Endodermal cell (in vitro differentiated cells): ENCODE measurements at places on chromosomes 11 and 22. TPM values are rescaled to one million over a fixed set of nuclear protein-coding genes. Genes with fewer than 3 reads are reported as not detected.

Gene SSH3
- 18.9 to 39.2 TPM (median 39.1 TPM) in 3 replicates for total RNA-seq

DNA sequence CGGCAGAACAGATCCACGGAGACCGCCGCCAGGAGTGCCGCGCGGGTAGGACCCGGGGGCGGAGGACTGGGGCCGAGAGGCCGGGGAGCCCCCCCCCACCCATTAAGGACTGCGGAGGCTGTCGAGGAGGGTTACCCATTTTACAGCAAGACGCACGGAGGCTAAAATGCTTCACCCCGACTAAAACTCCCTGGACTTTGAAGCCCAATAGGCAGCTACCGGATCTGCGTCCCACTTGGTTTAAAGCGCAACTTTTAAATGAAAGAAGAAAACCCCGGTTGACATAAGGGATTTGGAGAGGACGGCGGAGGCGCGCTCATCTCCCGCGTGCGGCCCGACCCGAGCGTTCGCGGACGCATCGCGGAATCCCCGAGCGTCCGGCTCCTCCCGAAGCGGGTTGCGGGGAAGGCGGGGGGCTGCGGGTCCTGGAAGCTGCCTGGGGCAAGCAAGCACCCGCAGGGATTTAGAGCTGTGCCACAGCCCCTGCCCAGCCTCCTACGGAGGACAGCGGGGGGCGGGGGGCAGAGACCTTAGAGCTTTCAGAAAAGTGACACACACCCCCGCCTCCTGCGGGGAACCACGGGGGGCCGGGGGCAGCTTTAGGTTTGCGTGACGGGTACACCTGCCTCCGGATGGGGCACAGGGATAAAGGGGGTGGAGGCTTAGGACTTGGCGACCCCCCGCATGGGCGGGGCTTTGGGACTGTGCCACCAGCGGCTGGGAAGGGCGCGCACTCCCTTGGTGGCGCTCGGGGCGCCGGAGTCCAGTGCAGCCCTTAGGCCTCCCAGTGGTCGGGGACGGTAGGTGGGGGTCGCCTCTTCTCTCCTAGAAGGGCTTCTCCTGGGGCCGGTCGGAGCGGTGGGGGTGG lies 760 bp upstream of the CELSR1 start:
- no peak overlapping the region for H3K27ac ChIP-seq
- DNase-seq: peak; percentile 80
- H3K36me3 ChIP-seq: peaks cover 11% of the 10 kb centered on the region
- peaks cover 26% of the 10 kb centered on the region for H3K27me3 ChIP-seq

Gene LRP4
- total RNA-seq: 11.3 and 12.6 TPM in 2 replicates

GRCh38 chr11:126105022-126105747 lies 42.5 kb upstream of the CDON start:
- no peaks in the 10 kb centered on the region for H3K36me3 ChIP-seq
- no peak overlapping the region for H3K4me3 ChIP-seq
- peaks cover 2% of the 10 kb centered on the region for H3K4me1 ChIP-seq
- peak; percentile 52 for DNase-seq

Gene SIK2
- total RNA-seq: 13.2 to 21.5 TPM (median 17.4 TPM) in 3 replicates

Gene SYCE3
- 0.91 to 1.5 TPM (median 1.3 TPM) in 3 replicates for total RNA-seq

DNA sequence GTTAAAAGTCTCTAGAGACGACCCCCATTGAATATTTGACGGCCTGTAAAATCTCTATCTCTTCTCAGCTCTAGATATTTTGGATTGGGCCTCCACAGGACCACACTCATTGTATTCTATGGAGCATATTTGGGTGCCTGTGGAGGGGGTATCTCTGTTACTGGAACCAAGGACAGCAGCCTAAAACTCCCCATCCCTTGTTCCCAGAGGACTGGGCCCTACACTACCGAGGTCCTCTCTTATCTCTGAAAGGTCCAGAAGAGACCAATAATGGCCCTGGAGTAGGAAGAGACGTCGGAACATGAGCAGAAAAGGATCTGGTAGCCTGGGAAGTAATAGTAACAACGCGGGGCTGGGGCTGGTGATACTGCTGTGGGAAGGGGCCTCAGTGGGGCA lies 542 bp downstream of the HPS4 start:
- peak overlapping the region; percentile 100 for H3K4me3 ChIP-seq
- H3K4me1 ChIP-seq: peaks cover 3% of the 10 kb centered on the region
- no peaks in the 10 kb centered on the region for H3K27me3 ChIP-seq
- peak overlapping the region; percentile 75 for H3K27ac ChIP-seq
- peaks cover 17% of the 10 kb centered on the region for H3K36me3 ChIP-seq

DNA sequence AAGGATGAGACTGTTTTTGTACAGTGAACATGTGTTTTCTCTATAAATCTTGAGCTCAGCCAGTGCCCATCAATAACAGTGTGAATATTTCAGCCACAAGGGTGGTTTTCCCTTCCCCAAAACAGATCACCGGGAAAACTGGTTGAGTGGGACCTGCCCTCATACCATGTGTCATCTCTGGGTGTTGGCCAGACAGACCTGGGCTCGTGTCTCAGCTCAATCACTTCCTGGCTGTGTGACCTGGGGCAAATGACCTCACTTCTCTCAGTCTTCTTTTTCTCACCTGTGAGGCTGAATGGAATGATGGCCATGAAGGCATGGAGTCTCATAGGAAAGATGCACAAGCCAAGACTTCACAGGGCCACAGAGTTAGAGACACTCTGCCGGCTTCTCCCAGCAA lies 74.7 kb downstream of the COMMD9 start:
- no peak overlapping the region for H3K4me3 ChIP-seq
- H3K4me1 ChIP-seq: no peaks in the 10 kb centered on the region
- no peak for DNase-seq
- H3K36me3 ChIP-seq: no peaks in the 10 kb centered on the region
- H3K27me3 ChIP-seq: no peaks in the 10 kb centered on the region

Gene OR51I1
- not detected in 2 replicates for total RNA-seq

Gene GPR83
- 0.26 and 0.41 TPM in 2 replicates for total RNA-seq

GRCh38 chr22:48336339-48337060 lies 1491.2 kb downstream of the BRD1 start:
- H3K4me1 ChIP-seq: no peaks in the 10 kb centered on the region
- no peaks in the 10 kb centered on the region for H3K27me3 ChIP-seq
- DNase-seq: peak; percentile 31
- H3K27ac ChIP-seq: no peak overlapping the region

DNA sequence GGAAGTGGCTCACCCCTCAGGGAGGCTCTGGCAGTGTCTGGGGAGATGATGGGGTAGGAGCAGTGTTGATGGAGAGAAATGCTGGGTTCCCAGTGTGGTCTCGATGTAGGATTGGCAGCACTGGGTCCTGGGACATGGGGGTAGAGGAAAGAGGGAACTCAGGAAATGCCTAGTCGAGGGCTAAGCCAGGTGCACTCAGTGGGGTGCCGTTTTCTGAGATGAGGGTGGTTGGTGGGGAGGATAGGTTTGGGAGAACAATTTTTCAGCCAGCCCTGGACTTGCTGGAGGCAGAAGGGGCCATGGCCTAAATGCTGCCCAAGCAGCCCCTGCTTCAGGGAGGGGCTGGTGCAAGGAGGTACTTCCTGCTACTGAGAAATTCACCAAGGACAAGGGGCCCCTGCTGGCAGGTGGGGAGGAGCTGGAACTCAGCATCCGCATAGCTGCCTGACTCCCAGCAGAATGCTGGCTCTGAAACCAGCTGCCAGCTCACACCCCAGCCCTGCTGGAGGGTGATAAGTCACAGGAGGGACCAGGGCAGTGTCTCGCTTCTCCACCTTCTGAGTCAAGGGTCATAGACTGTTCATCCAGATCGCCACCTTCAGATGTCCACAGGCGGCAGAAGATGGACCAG lies 6.0 kb downstream of the CCDC157 start:
- DNase-seq: peak; percentile 88
- H3K36me3 ChIP-seq: peaks cover 8% of the 10 kb centered on the region
- H3K27me3 ChIP-seq: no peaks in the 10 kb centered on the region
- H3K4me3 ChIP-seq: no peak overlapping the region
- H3K27ac ChIP-seq: no peak overlapping the region
- peaks cover 5% of the 10 kb centered on the region for H3K4me1 ChIP-seq

DNA sequence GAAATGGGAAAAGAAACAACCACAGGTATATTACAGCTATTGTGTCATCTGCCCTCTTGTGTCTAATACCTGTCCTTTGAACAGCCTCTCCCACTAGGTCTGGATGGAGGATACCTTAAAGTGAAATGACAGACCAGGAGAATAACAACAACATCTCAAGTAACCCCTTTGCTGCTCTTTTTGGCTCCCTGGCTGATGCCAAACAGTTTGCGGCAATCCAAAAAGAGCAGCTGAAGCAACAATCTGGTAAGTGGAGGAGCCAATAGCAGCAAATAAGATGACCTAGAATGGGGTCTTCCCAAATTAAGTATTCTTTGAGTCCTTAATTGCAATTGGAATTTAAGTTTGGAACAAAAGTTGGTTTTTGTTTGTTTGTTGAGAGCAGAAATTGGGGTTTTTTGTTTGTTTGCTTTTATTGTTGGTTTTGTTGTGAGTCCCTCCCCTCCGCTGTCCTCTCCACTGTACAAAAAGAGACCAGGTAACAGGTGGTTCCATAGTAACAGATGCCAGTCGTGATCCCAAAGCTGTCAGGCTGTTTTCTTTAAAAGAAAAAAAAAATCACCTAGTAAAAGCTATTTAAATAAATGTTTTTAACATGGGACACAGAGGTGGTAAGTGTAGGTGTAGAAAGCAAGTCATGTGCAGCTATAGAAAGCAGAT lies 5.7 kb downstream of the UBE4A start:
- H3K27me3 ChIP-seq: no peaks in the 10 kb centered on the region
- no peak overlapping the region for H3K4me3 ChIP-seq
- no peak overlapping the region for H3K27ac ChIP-seq
- DNase-seq: no peak

- no peaks in the 10 kb centered on the region for H3K36me3 ChIP-seq
- no peak overlapping the region for H3K27ac ChIP-seq
- H3K4me1 ChIP-seq: no peaks in the 10 kb centered on the region
- DNase-seq: no peak
- H3K4me3 ChIP-seq: no peak overlapping the region
- no peaks in the 10 kb centered on the region for H3K27me3 ChIP-seq
Observed at GRCh38 chr11:35709376-35709775, 46.8 kb downstream of the TRIM44 start.

DNA sequence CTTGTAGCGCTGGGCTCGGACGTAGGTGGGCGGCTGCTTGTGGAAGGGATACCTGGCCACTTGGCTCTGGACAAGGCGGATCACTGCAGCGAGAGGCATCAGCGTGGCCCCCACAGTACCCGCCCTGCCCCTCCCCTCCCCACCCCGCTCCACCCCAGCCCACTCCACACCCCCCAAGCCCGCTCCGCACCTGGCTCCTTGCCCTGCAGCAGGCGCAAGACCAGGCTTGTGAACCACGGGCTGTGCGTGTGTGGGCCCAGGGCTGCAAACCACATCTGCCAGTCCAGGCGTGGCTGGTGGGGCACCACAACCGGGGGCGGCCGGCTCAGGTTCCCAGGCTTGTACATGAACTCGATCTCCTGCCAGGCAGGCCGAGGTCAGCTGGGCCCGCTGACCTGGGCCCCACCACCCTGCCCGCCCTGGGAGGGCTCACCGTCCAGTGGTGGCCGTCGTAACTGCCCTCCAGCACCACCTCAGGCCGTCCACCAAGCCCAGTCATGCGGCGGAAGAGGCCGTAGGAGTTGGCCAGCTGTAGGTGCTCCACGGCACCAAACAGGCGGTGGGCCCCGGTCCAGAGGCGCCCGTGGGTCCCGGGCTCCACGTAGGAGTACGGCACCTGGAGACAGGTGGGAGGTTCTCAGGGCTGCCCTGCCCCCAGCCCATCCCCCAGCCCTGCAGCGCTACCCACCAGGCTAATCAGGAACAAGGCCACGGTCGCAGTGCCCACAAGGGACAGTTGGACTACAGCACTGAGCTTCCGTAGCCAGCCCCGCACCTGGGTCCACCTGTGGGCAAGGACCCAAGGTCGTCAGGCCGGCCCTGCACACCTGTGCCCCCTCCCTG lies 2.9 kb downstream of the LMF2 start:
- no peak overlapping the region for H3K27ac ChIP-seq
- H3K36me3 ChIP-seq: peaks cover 15% of the 10 kb centered on the region
- no peaks in the 10 kb centered on the region for H3K27me3 ChIP-seq
- H3K4me3 ChIP-seq: no peak overlapping the region
- peaks cover 8% of the 10 kb centered on the region for H3K4me1 ChIP-seq

DNA sequence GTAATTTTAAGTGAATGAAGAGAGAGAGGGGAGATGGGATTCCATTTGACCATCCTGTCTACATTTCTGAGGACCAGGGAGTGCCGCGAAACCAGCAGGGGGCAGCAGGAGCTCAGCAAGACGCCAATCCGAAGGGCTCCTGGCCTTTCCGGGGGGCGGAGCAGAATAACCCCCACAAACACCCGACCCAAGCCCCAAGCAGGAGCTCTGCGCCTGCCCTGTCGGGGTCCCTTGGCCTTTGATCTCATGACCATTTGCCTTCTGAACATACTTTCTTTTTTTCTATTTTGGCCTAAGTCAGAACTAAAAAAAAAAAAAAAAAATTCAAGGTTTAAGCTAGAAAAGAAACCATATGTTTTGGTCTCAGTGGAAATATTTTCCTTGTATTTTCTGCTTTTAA lies 21.9 kb upstream of the SCN2B start:
- H3K36me3 ChIP-seq: no peaks in the 10 kb centered on the region
- H3K27me3 ChIP-seq: peaks cover 20% of the 10 kb centered on the region
- H3K27ac ChIP-seq: no peak overlapping the region

DNA sequence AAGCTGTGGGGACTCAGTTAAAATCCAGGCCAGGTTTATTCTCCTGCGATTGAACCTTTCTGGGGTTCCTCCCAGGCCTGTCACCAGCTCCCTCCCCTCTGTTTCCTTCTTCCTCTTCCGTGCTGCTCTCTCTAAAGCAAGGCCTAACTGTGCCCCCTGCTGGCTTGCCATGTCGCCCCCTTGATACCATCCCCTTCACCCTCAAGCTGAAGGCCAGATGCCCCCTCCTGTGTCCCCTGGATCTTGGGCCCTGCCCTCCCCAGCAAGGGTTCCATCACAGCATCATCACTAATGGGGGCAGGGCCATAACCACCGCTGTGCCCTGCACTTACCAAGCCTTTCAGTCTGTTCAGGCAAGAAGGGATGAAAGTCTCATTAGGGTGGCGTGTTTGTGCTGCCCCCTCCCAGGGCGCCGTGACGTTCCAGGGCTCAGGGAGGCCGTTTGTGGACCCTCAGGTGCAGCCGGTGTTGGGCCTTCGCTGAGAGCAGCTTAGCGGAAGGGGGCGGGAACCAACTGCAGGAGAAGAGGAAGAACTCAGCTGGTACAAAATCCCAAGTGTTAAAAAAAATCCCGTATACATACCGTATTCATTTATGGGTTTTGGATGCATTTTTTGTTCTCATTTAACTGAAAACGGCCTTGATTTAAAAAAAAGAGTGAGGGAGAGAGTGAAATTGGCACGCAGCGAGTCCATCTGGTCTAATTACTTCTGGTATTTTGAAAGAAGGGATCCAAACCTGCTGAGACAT lies 69.9 kb downstream of the MPPED1 start:
- peaks cover 5% of the 10 kb centered on the region for H3K4me1 ChIP-seq
- no peak overlapping the region for H3K27ac ChIP-seq
- peak; percentile 57 for DNase-seq
- H3K27me3 ChIP-seq: no peaks in the 10 kb centered on the region

Gene PRR33
- not detected in 3 replicates for total RNA-seq

DNA sequence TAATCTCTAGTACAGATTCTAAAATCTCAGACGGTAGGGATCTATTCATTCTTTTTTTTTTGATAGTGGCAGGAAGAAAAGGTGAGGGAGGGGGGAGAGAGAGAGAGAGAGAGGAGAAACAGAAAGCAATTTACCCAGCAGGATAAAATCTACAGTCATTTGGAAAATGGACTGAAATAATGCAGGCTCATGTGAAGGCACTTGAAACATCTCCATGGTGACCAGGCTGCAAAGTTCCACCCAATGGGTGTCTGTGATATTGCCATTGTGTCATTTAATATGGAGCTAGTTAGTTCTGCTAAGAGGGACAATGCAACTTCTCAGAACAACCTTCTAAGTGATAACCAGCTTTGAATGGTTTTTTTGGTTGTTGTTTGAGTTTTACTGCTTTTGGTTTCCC lies 165.2 kb upstream of the RAG2 start:
- DNase-seq: no peak
- no peak overlapping the region for H3K27ac ChIP-seq
- H3K36me3 ChIP-seq: no peaks in the 10 kb centered on the region
- no peak overlapping the region for H3K4me3 ChIP-seq

Gene TMEM126B
- 55.2 and 57.3 TPM in 2 replicates for total RNA-seq

Gene ASPHD2
- total RNA-seq: 7.3 and 7.5 TPM in 2 replicates

Gene MIOX
- not detected in 3 replicates for total RNA-seq

Gene DDI1
- total RNA-seq: not detected in 2 replicates
